Activated T-helper 2 cell treated with anti-CD3 and anti-CD28 coated beads, Interferon-gamma antibody, Interleukin-2, Interleukin-4, amounts not matched to agents 10 μg/mL and 5 μg/mL and 100 μg/mL, durations not matched to agents 14 hours and 24 hours and 36 hours (primary cell): ENCODE measurements at places on chromosomes 7 and 10.

- H3K36me3 ChIP-seq, result peaks cover 3% of the 10 kb centered on the region
- no peak overlapping the region for H3K4me3 ChIP-seq
These were observed 25.2 kb upstream of the MKLN1 start for GRCh38 chr7:131302446-131302845.

DNA sequence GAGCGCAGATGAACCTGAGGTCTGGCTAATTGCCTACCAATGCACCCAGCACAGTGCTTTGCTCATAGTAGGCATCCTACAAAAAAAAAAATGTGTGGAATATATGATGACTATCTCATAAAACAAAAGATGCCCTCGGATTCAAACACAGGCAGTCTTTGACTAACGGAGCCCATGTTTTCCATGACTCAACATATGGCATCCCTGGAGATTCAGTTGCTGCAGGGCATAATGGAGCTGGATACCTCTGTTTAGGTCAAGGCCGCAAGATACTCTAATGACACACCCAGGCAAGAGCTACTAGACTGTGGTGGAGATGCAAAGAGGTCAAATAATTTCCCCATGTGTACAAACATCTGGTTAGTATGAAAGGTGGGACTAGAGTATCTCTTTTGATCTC, 16.3 kb downstream of the CUBN start:
- no peaks in the 10 kb centered on the region for H3K36me3 ChIP-seq
- peaks cover 1% of the 10 kb centered on the region for H3K4me1 ChIP-seq
- DNase-seq, result no peak
- H3K4me3 ChIP-seq, result no peak overlapping the region
- H3K27ac ChIP-seq, result no peak overlapping the region

- no peak overlapping the region for H3K27ac ChIP-seq
- no peak overlapping the region for H3K4me3 ChIP-seq
- no peaks in the 10 kb centered on the region for H3K36me3 ChIP-seq
- H3K4me1 ChIP-seq, result no peaks in the 10 kb centered on the region
These were observed 57.1 kb upstream of the ANKRD1 start for GRCh38 chr10:90977855-90978486.

DNA sequence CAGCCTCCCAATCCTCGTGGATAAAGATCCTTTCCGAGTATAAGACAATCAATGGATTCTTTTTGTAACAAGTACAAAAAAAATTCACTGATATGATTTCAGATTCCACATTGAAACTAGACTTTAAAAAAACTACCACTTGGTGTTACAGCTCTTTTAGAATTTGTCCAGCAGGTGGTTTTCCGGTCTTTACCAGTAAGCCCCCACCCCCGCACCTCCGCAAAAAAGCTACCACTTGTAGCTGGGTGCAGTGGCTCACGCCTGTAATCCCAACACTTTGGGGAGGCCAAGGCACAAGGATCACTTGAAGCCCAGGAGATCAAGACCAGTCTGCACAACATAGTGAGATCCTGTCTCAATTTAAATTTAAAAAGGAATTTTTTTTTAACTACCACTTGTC, 19.8 kb downstream of the IGF2BP3 start:
- no peak for DNase-seq
- H3K4me3 ChIP-seq, result no peak overlapping the region
- H3K27ac ChIP-seq, result no peak overlapping the region

DNA sequence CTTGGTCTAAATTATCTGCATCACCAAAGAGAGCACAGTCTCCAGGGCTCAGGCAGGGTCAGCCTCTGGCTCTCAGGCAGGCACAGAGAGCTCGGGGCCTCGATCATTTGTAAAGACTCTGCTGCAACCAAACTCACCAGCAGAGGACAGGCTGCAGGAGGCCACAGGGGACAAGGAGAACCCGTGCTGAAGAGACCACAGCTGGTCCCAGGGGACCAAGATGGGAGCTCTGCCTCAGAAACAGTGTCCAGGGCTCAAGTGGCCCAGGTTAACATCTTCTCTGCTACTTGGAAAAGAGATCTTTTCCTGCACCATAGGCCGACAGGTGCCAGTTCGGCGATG, 543.2 kb downstream of the PTPRN2 start:
- H3K36me3 ChIP-seq, result no peaks in the 10 kb centered on the region
- no peak for DNase-seq
- H3K4me1 ChIP-seq, result no peaks in the 10 kb centered on the region
- no peak overlapping the region for H3K4me3 ChIP-seq

DNA sequence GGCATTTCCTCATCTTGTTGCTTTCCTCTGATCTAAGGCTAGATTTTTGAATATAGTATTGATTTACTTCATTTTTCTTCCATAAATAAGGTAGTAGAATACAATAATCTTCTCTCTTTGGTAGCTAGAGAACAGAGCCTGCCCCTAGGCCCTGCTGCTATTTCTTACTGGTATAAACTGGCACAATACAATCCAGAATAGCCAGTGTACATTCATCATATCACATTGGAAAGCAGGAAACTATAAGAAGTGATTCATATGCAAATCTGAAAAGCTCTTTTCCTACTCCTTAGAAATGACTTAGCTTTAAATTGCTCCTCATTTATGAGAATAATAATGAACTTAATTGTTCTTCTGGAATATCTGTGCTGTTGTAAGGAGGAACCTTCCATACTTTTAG, 100.2 kb downstream of the KCND2 start:
- H3K4me1 ChIP-seq, result no peaks in the 10 kb centered on the region
- H3K4me3 ChIP-seq, result no peak overlapping the region
- H3K36me3 ChIP-seq, result no peaks in the 10 kb centered on the region
- DNase-seq, result no peak

DNA sequence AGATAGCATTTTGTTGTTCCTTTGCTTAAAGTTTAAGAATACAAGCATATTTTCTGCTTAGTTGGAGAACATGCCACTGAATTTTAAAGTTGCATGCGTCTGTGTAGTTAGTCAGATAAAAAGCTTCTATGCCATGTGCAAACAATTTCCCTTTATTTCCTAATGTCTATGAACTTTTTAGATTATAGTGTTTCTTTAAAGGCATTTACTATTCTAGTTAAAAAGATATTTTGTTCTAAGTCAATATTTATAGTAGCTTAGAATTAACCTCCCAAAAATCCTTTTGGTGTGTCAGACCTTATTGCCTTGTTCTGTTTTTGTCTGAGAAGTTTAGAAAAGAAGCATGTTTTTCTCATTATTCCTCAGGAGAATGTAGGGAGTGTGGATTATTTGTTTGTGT, 99.0 kb upstream of the GATA3 start:
- no peaks in the 10 kb centered on the region for H3K27me3 ChIP-seq
- no peak overlapping the region for H3K4me3 ChIP-seq
- no peak overlapping the region for H3K27ac ChIP-seq
- peaks cover 12% of the 10 kb centered on the region for H3K4me1 ChIP-seq
- H3K36me3 ChIP-seq, result no peaks in the 10 kb centered on the region

DNA sequence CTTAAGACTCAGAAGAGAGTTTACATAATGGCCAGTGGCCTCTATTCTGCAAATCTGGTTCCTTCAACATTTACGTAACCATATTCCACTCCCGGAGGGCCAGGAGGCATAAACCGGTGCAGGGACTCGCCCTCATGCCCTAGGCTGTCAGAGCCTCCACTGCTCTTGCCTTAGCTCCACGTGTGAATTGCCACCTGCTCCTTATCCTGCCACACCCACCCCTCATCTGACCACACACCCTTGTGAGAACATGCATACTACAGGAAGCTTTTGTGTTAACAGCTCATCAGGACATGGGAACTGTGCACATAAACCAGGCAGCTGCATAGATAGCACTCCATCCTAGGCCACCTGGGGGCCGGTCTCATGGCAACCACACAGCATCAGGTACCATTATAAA, 146.7 kb upstream of the PFKP start:
- DNase-seq, result no peak
- H3K4me1 ChIP-seq, result peaks cover 2% of the 10 kb centered on the region
- H3K36me3 ChIP-seq, result no peaks in the 10 kb centered on the region
- no peak overlapping the region for H3K4me3 ChIP-seq

- H3K27ac ChIP-seq, result no peak overlapping the region
- H3K4me3 ChIP-seq, result no peak overlapping the region
These were observed 18.9 kb downstream of the SGMS1 start for GRCh38 chr10:50604809-50605208.

GRCh38 chr7:47386273-47386835, 195.6 kb downstream of the TNS3 start:
- no peak for DNase-seq
- H3K27me3 ChIP-seq, result peaks cover 2% of the 10 kb centered on the region
- H3K4me3 ChIP-seq, result no peak overlapping the region
- no peak overlapping the region for H3K27ac ChIP-seq

DNA sequence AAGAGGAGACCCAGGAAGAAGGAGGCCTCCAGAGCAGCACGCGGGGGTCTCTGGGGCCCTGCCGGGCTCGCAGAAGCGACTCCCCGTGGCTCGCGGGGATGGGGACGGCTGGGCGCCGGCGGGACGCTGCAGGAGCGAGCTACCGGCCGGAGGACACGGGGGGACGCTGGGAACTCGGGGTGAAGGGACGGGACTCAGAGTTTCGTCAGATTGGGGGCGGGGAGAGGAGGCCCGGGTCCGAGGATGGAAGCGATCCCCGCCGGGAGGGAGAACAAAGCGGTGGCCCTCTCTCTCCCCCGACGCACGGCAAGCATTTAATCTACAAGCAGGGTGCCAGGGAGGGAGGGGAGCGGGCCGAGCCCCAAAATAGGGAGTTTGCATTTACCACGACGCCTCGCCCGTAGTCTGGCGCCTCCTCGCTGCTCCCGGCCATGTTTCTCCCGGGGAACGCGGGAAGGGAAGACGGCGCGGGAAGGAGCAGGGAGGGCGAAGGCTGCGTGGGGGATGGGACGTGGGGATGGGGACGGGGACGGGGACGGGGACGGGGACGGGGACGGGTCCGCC, at the start of gene PRTFDC1:
Gene PRTFDC1 (minus strand): TSS at position 464 of the 564 bp plus-strand sequence. CDS start 31 bp downstream, at position 433.
- H3K27ac ChIP-seq, result peak within 1 kb of the TSS; percentile 29
- no peak for DNase-seq
- peak within 1 kb of the TSS; percentile 64 for H3K4me3 ChIP-seq
- H3K27me3 ChIP-seq, result peaks cover 10% of the 10 kb centered on the region
- no peaks in the 10 kb centered on the region for H3K36me3 ChIP-seq
- H3K4me1 ChIP-seq, result peaks cover 10% of the 10 kb centered on the region

GRCh38 chr7:50607524-50608125, 42.4 kb upstream of the DDC start:
- H3K4me3 ChIP-seq, result no peak overlapping the region
- H3K36me3 ChIP-seq, result peaks cover 14% of the 10 kb centered on the region
- no peaks in the 10 kb centered on the region for H3K27me3 ChIP-seq
- no peak overlapping the region for H3K27ac ChIP-seq
- H3K4me1 ChIP-seq, result peaks cover 32% of the 10 kb centered on the region

DNA sequence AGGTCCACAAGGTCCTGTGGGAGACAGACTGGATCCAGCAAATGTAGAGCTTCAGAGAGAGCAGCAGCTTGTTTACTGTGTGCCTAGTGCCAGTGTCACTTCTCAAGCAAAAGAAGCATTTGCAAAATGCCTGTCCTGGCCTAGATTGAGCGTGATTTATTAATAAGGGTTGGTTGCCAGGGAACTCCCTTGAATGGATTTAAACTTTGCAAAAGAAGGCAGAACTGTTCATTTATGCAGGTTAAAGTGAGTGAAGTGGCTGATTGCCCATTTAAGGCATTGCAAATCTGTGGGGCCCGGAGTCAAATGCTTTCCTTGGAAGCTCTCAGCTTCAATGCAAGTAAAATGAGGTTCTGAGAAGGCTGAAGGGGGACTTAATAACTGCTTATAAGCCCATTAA, 71.3 kb downstream of the CDHR3 start:
- no peak overlapping the region for H3K27ac ChIP-seq
- H3K27me3 ChIP-seq, result peaks cover 30% of the 10 kb centered on the region
- no peaks in the 10 kb centered on the region for H3K4me1 ChIP-seq
- DNase-seq, result no peak
- no peak overlapping the region for H3K4me3 ChIP-seq
- H3K36me3 ChIP-seq, result no peaks in the 10 kb centered on the region

- H3K27ac ChIP-seq, result no peak overlapping the region
- DNase-seq, result no peak
- H3K36me3 ChIP-seq, result no peaks in the 10 kb centered on the region
- H3K27me3 ChIP-seq, result peaks cover 5% of the 10 kb centered on the region
- peaks cover 21% of the 10 kb centered on the region for H3K4me1 ChIP-seq
These were observed 149.9 kb downstream of the CPED1 start for GRCh38 chr7:121138262-121138933.

DNA sequence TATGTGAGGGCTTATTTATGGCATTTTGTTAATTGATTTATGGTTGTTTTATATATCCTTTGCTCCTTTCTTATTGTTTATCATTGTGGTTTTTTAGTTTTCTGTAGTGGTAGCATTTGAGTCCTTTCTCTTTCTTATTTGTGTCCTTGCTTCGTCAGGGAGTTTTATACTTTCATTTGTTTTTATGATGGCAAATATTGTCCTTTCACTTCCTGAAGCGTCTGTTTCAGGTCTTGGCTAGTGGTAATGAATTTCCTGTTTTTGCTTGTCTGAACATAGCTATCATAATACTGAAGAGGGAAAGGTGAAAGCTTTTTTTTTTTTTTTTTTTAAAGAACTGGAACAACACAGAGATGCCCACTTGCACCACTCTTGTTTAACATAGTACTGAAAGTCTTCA, 228.2 kb downstream of the ATRNL1 start:
- H3K36me3 ChIP-seq, result no peaks in the 10 kb centered on the region
- H3K4me1 ChIP-seq, result no peaks in the 10 kb centered on the region
- no peaks in the 10 kb centered on the region for H3K27me3 ChIP-seq

- no peak for DNase-seq
- H3K27me3 ChIP-seq, result no peaks in the 10 kb centered on the region
- no peak overlapping the region for H3K27ac ChIP-seq
- H3K36me3 ChIP-seq, result no peaks in the 10 kb centered on the region
- H3K4me3 ChIP-seq, result no peak overlapping the region
- no peaks in the 10 kb centered on the region for H3K4me1 ChIP-seq
These were observed 185.0 kb upstream of the TCERG1L start for GRCh38 chr10:131496351-131497052.

DNA sequence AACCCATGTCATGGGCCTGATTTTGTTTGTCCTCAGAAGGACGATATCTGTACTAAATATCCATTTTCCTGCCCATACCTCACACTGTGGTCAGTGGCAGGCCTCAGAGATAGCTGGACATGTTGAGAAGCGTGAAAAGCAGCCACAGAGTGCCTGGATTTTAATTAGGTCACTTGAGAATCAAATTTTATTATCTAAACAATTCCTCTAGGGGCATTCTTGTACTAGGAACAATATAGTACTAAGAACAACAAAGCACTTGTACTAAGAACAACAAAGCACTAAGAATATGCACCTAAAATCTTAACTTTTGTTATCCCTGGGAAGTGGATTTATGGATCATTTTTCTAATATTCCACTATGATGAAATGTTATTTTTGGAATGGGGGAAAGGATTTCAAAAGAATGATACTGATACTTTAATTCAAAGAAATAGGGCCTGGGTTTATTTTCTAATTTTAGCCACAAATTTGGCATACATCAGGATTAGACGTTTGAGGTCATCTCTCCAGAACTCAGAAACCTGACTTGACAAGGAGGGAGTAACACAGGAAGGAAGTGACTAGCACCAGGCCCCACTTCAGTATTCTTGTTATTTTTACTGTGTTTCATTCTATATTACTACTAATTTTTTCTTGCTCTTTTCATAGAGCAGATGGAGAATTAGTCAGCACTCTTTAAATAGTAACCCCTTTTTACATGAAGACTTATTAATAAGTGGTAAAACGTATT, 112.2 kb downstream of the EXOC4 start:
- H3K36me3 ChIP-seq, result peaks cover 7% of the 10 kb centered on the region
- no peak for DNase-seq
- no peak overlapping the region for H3K4me3 ChIP-seq
- H3K4me1 ChIP-seq, result peaks cover 13% of the 10 kb centered on the region
- H3K27me3 ChIP-seq, result no peaks in the 10 kb centered on the region
